ENCODE measurements at places on chromosomes 3 and 15.

- DNase-seq, result no peak
Measured at GRCh38 chr3:103803787-103804186, 1369.0 kb downstream of the ZPLD1 start.

DNA sequence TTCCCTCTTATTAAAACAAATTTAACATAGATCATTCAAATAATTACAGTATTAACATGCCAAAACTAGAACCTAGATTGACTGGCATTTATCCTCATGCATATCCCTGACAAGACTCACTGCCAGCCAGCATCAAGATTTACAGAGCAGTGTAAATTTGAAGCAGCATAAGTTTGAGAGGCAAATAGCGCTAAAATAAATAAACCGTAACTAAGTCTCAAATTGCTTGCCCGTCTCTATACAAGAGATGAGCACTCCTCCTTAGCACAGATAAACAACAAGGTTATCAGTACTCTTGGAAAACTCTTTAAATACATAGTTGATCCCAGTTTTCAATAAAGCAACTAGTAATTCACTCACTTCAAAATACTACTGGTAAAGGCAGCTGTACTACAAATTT is 29.6 kb downstream of the MSL2 start:
- DNase-seq, result no peak

GRCh38 chr3:148727231-148727630 is 29.5 kb downstream of the AGTR1 start:
- DNase-seq, result no peak

DNA sequence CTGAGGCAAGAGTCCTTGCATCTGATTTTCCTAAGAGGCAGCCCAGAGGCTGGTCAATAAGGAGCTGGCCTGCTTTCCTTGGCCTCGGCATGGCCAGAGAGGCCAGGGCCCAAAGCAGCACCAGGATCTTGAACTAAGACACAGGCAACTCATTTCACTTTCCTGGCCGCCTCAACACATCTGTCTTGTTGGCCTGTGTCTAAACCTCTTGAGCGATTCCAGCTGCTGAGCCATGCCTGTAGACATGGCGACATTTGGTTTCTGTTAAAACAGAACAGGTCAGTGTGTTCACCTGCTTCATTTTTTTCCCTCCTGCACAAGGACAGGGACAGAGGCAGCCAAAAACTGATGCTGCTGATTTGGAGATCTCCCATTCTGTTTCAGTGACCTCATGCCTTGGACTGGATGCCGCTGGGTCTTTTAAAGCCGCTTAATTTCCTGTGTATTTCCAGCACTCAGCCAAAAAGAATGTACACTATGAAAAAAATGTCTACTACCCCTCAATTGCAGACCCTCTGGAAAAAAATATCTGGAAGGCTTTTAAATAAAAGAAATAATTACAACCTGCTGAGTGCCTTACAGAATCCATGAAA is 266.6 kb upstream of the ICE2 start:
- DNase-seq, result no peak

- DNase-seq, result no peak
Measured at GRCh38 chr3:9409981-9410854, 12.8 kb downstream of the SETD5 start.

- no peak for DNase-seq
Measured at GRCh38 chr15:66172324-66172980, 81.1 kb downstream of the MEGF11 start.

- DNase-seq, result no peak
Measured at GRCh38 chr15:84886984-84887299, 2.5 kb downstream of the SLC28A1 start.

DNA sequence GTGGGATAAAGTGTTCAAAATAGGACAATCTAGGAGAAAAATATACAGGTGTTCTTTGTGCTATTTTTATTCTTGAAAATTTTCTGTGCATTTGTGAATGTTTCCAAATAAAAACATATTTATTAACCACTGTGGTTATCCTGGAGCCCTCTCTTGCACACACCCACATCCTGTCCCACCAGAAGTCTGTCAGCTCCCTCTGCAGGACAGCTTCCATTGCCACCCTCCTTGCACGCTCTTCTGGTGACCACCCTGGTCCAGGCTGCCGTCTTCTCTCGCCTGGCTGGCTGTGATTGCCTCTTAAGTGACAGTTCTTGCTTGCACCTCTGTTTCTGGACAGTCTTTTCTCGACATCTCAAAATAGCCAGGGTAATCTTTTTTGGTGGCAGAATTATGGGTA is 394.0 kb downstream of the LRTM1 start:
- no peak for DNase-seq

GRCh38 chr15:73560501-73561117 is 72.6 kb downstream of the NPTN start:
- peak; percentile 47 for DNase-seq

- peak; percentile 41 for DNase-seq
Measured at GRCh38 chr3:120908030-120908794, at the start of gene STXBP5L. TSS of gene STXBP5L (plus strand) at chr3:120908205. CDS start at chr3:120909579, 1,374 bp downstream.

DNA sequence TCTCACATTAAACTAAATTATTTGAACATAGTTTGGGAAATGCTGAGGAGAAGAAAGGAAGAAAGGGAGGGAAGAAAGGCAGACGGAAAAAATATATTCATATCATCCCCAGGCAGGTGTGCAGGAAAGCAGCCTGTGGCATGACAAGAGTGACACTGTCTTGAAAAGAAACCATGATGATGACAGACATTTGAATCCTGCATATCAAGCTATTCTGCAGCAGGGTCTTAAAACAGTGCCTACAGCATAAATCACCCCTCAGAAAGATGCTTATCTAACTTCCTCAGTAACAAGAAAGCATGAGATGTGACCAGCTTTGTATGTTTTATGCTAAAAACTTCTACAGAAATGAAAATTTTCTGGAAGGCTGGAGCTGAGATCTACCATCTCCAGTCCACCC is 144.5 kb upstream of the GRM7 start:
- no peak for DNase-seq

GRCh38 chr3:15750879-15751278 is 46.9 kb downstream of the ANKRD28 start:
- DNase-seq, result no peak

DNA sequence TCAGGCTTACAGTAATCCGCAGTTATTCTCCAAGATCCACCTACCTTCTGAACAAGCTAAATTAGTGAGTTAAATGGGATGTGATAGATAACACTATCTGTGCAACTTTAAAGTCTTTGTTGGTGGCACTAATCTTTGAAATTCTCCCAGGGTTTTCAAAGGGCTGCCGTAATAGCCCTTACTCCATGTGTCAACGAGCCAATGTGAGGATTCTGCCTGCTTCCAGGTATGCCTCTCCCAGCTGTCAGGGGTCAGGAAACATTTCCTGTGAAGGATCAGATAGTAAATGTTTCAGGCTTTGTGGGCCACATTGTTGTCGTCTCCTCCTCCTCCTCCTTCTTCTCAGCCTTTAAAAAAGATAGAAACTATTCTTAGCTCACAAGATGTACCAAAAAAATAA is 20.2 kb upstream of the SCN5A start:
- no peak for DNase-seq

DNA sequence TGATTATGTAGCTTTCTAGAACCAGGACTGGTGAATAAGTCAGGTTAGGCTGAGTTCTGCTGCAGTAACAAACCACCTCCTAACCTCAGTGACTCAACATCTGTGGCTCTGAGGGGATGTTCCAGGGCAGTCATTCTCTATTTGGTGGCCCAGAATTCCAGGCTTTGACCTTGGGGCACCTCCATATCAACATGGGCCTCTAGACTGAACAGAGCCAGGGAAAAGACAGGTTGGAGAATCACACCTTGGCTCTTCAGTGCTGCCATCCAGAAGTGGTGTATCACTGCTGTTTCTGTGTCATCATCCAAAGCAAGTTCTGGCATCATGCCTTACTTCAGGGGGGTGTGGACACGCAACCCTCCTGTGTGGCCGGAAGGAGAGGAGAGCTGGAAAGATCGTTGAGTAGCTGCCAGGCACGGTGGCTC is 15.3 kb downstream of the ZBTB47 start:
- DNase-seq, result no peak

GRCh38 chr3:100183608-100184125 is 69.4 kb upstream of the FILIP1L start:
- DNase-seq, result no peak

- no peak for DNase-seq
Measured at GRCh38 chr15:28918141-28918983, 32.6 kb downstream of the APBA2 start.

DNA sequence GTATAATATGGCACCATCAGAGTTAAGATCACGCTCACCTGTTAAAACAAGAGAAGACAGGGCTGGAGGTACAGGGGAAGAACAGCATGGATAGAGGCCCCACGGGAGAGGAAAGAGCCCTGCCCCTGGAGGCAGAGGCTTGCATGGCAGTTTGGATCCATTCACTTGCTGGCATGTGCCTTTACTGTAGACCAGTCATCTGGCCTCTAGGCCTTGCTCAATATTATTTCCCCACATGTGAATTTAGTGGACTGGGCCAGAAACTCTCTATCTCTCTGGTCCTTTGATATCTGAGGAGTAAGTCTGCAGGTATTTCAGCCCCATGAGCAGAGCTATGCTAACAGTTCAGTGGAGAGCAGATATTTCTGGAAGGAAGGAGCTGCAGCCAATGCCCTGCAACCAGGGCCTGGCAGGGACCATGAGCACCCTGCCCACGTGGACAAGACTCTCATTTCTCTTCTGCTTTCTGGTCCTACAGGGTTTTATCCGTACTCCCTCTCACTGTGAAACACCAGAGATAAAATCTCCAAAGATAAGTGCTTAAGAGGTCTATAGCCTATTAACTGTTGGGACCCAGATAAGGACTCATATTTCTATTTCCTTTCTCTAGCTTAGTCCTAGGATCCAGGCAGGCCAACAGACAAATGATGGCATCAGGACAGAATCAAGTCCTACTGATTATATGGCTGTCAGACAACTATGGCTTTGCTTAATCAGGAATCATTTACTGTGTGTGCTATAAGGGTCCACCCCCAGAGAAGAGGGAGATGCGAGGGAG is 65.0 kb downstream of the CLDN11 start:
- DNase-seq, result no peak

DNA sequence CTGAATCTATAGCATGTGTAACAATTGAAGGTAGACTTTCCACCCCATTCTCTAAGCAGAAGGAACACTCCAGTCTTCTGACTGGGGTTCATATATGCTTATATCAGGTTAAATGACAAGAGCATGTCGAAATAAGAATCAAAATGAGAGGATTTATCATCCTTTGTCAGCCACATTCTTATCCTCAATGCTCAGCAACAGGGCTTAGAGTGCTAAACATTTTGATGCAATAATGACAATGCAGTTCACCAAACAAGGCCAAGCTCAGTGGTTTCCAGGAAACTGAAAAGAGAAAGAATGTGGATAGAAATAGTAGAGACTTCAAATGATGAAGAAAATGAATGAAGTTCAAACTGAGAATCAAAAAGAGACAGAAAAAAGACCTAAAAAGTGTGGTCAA is 78.0 kb downstream of the FSIP1 start:
- no peak for DNase-seq

- no peak for DNase-seq
Measured at GRCh38 chr3:51391566-51392354, 675 bp downstream of the RBM15B start.

- DNase-seq, result peak; percentile 17
Measured at GRCh38 chr3:157201648-157202278, 41.8 kb upstream of the CCNL1 start.

- no peak for DNase-seq
Measured at GRCh38 chr15:86155551-86155950, 75.9 kb downstream of the AGBL1 start.

DNA sequence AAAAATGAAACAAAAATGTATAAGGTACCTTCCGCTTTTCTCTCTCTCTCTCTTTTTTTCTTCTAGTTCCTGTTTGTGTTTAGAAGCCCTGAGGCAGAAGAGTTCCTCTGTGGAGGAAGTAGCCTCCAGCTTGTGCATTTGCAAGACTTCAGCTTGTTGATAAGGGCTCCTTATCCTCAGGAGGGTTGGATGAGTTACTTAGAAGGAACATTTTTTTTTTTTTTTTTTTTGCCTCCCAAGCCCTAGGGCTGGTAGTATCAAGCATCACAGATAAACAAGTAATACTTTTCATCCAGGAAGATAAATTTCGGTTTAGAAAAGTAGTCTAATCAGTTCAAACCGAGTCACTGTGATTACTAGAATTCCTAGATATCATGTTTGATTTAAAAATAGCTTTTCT is 91.0 kb upstream of the CBLB start:
- no peak for DNase-seq

DNA sequence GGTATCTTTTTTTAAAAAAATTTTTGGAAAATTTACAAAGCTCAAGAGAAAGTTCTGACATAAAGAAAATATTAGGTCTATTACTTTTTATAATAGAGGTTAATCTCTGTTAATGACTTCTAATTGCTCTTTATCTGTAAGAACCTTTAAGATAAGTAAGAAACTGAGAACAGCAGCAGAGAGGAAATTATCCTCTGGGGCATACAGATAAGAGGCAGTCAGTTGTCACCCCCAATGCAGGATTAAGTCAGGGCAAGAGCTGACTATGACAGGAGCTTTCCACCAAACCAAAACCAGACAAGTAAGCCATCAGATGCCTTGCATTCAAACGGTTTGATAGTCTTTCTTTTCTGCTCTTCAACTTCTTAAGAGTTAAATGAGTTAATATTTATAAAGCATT is 149.0 kb downstream of the GSK3B start:
- DNase-seq, result no peak

DNA sequence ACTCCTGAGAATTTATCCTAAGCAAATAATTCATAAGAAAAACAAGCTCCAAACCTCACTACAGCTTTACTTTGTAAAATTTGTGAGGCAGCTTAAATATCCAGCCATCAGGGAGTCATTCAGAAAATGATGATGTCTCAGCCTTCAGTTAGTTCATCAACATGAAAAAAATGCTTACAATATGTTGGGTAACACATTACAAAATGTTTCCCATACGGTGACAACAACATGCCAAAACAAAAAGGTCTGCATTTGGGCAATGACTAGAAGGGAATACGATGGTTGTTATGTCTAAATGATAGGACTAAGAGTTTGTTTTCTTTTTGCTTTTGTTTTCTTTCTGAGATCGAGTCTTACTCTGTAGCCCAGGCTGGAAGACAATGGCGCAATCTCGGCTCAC is 47.0 kb upstream of the CFAP161 start:
- DNase-seq, result no peak

DNA sequence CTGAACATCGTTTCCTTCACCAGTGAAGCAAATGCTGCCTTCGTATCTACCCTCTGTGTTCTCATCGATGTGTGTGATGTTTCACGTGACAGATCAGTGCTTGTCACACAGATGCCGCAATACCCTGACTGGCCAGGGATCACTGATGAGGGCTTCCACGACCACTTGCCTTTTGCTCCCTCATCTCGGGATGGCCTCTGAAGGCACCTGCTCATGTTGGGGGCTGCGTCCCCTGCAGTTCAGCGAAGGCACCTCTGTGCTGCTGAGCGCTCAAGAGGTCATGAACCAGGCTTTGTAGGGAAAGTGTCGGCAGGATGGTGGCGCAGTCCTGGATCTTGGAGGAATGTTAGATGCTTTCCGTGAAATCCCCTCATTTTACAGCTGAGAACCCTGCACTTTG is 79.2 kb upstream of the KLF13 start:
- DNase-seq, result no peak

GRCh38 chr15:89430530-89431341 is 65.6 kb downstream of the RHCG start:
- DNase-seq, result peak; percentile 7
